Stimulated activated CD8-positive, alpha-beta memory T cell treated with anti-CD3 and anti-CD28 coated beads, Interleukin-7, amount 100 ng/mL, for 1 hour (primary cell): ENCODE measurements at places on chromosomes 6 and 20.

GRCh38 chr6:79468587-79468986, 68.6 kb downstream of the LCA5 start:
- no peak for DNase-seq

DNA sequence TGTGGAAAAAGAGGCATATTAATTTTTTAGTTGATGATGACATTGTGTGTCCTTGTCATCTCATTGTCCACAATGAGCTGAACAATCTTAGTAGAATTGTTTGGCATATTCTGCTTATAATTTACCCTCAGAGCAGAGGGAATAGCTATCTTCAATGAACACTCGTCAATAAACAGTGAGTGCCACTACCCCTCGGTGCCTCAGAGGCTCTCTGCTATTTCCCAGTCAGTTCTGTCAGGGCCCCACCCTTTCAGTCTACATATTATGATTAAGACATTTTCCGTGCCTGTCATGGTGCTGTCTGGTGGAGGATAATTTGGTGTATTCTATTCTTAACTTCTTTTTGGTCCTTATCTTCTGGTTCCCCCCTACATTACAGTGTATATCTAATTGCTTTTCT, 31.2 kb downstream of the NUS1 start:
- no peak for DNase-seq

DNA sequence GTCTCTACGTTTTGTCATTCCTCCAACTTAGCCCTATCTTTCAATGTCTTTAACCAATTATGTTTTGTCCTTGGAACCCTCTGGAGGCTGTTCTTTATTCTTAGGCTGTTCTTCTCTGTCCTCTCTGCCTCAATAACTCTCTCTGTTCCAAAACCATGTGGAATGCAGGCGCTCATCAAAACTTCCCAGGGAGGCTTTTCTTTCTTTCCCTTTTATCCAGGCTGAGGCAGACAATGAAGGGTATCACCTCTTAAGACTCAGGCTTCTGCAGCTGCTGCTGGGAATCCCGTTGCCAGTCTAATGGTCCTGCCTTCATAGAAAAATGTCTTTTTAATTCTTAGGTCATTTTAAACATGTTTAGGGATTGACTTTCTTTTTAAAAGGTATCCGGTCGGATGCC, 544.7 kb downstream of the CDH26 start:
- no peak for DNase-seq

DNA sequence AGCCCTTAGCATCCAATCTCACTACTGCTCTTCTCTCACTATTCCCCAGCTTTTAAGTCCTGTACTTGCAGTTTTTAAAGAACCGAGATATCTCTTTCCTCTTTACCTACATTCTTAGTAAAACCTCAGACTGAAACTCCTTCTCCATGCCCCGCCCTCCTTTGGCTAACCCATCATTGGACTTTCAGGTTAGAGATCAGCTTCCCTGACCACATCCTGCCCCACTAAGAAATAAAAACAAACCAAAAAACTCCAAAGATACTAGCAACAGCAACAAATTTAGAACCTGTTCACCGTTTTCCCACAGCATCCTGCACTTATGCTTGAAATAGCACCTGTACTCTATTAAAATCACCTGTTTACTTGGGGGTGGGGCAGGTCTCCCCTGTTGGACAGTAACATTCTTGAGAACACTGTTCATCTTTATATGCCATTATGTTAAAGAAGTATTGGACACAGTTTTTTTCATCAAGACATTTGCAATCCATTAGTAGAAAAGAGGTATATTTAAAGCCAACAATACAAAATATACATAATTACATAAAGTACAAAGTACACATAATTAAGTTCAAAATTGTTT, 16.3 kb upstream of the SMAP1 start:
- no peak for DNase-seq

DNA sequence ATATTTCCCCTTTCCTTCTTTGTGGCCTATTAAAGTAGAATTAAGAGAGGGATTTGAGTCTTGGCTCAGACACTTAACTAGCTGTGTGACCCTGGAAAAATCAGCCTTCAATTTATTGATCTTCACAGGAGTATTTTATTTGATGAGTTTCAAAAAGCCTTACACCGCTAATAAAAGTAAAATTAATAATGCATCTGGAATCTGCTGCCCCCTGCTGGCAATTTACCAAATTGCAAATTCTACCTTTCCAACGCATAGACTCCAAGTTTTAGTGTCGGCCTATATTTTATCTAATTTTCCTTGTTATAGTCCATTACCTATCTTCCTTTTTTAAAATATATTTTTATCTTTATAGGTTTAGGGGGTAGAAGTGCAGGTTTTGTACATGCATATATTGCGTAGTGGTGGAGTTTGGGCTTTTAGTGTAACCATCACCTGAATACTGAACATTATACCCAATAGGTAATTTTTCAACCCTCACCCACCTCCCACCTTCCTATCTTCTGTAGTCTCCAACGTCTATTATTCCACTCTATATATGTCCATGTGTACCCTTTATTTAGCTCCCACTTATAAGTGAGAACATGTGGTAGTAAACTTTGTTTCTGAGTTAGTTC, 46.3 kb downstream of the GOPC start:
- DNase-seq: peak; percentile 11

DNA sequence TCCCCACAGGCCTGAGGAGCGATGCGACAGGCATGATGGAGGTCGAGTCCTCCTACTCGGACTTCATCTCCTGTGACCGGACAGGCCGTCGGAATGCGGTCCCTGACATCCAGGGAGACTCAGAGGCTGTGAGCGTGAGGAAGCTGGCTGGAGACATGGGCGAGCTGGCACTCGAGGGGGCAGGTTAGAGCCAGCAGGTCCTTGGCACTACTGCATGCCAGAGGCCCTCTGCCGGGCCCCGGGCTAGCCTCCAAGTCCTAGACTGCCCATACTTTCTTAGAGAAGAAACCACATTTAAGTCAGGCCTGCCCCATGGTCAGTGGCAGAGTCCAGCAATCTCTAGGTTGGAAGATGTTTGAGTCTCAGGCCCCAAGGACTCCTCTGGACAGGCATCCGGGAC, 32.1 kb downstream of the PKIG start:
- no peak for DNase-seq

DNA sequence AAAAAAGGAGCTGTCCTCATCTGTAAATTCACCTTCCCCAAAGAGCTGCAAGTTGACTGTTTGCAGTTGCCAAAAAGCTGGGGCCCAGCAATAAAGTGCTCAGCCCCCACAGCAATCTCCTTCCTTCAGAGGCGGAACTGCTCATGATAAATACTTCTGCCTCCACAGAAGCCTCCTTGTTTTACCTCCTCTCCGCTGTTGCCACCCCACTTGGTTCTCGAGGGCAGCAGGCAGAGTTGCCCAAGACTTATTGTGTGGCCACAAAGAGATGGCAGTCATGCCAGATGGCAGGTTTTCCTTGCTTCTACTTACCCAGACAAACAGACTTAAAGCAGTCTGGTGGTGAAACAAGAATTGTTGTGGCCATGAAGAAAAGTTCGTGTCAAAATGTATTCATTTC, 66.3 kb downstream of the SLX4IP start:
- no peak for DNase-seq

DNA sequence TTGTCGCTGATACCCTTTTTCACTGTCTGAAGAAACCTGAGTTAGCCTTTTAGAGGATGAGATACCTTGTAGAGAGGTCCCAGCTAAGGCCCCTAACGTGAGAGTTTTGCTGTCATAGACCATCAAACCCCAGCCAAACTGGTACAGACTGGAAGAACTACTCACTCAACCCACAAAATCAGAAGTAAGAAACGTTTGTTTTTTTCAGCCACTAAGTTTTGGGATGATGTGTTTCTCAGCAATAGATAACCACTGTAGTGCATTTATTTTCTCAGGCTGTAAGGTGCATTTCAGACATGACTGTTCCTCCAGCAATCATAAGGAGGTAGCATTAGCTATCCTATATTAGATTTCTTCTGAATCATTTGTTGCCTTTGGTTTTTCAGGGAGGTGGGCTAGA, 407.3 kb upstream of the FLRT3 start:
- no peak for DNase-seq

GRCh38 chr6:37013516-37014491, 8.3 kb downstream of the FGD2 start:
- DNase-seq: no peak

- DNase-seq: no peak
Observed at GRCh38 chr6:125001684-125002405, 39.6 kb downstream of the RNF217 start.

- DNase-seq: no peak
Observed at GRCh38 chr6:22612236-22612635, 42.9 kb downstream of the HDGFL1 start.

DNA sequence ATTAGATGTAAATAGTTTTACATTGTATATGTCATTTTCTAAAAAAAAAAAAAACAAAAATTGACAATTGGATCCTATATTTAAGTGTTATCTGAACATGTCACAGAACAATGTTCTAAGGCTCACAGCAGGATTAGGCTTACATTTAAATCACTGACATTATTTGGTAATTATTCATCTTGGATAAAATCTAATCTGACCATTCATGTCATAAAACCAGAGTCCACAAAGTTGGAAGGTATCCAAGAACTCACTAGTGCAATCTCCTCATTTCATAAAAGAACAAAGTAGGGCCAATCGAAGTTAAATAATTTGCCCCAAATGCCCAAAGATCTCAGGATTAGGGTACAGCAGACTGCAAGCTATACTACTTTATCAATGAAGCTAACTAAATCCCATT, 73.0 kb downstream of the PDSS2 start:
- DNase-seq: no peak

- DNase-seq: no peak
Observed at GRCh38 chr6:74283532-74283931, 587.5 kb downstream of the CD109 start.

- no peak for DNase-seq
Observed at GRCh38 chr20:16270314-16270931, 302.8 kb downstream of the KIF16B start.

- no peak for DNase-seq
Observed at GRCh38 chr6:51968265-51968664, 119.1 kb downstream of the PKHD1 start.

- DNase-seq: no peak
Observed at GRCh38 chr6:43943781-43944250, 173.8 kb downstream of the VEGFA start.

- DNase-seq: peak; percentile 52
Observed at GRCh38 chr6:20403766-20404640, 2.3 kb downstream of the E2F3 start.

DNA sequence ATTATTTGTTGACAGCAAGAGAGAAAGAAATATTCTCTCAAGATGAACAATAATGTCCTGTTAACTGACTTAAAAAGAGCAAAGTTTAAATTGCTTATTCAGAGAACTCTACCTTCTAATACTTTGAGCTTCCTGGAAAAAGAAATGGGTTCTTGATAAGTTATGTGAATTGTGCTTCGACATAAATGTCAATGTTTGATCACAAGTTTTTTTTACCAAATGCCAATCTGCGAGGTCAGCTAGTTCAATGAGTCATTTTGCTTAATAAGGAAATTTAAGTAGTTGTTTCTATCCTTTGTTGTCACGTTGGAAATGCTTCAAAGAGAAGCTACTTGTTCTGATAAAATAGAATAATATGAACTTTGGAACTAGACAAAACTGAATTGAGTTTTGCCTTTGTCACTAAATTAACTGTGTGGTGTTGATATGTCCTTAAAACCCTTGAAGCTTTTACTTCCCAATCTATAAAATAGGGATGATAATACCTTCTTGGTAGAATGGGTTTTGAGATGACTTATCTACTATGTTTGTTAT, 642.1 kb upstream of the FLRT3 start:
- DNase-seq: no peak

DNA sequence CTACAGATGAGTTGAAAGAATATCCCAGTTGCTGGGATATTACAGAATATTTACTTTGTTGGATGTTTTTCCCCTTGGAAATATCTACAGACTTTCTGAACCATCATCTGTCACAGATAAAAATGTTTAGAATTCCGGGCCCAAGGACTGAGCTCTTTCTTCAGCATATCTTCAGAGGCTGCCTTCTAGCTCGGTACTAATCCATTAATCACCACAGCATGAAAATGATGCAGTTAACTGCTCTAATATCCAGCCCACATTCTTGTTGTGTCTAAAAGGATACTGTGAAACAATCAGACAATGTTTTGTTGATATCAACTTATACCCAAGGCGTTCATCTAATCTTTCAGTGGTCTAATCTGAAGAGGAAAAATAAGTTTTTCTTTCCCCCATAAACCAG, 247.4 kb downstream of the TBC1D32 start:
- no peak for DNase-seq

DNA sequence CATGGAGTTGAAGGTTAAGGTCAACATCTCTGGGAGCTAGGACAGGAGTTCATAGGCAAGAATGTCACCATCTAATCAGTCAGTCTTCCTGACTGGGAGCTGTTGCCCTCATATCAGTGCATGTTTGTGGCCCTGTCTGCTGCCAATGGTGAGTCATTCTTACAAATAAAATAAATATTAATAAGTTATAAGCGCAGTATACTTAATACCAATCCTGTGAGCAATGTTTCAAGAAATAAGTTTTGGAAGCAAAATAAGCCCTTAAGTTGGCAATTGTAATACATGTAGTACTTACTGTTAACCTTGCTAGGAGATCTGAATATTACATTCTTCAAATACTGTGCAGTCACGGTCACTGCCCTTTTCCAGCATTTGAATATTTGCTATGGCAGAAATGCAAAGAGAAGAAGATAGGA, 20.2 kb upstream of the MDGA1 start:
- no peak for DNase-seq

DNA sequence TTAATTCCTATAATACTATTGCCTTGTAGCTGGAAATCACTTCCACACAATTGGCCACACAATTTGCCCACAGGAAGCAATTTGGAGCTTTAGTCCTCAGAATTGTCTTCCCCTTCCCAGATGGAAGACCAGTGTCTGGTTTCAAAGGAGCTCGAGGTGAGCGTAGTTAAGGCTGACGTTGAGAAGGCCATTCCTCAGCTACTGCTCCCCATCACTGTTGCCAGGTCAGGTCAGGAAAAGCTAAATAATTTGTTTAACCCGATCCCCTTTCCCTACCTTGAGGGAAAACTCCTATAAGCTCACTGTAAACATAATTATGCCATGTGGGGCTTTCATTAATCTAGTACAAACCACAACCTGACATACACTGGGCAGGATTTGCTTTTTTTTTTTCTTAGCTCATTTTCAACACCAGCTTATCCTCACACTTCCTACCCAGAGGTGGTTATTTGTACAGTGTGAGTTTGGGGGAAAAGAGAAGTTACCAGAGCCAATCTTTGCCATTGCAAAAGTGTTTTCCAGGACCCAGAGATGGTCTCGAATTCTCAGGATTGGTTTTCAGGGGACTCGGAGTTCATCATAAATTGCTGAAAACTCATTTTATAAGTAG, 242.7 kb downstream of the CLIC5 start:
- DNase-seq: no peak

DNA sequence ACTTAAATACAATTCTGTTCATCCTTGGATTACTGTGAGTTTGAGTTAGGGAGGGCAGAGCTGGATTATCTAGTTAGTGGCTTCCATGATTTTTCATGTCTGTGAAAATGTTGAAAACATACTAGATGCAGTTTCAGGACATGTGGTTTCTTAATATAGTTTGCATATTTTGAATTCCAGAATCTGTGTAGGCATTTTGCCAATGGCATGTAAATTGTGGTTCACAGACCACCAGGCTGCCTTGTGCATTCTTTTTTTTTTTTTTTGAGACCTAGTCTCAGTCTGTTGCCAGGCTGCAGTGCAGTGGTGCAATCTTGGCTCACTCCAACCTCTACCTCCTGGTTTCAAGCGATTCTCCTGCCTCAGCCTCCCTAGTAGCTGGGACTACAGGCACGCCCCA, 42.8 kb downstream of the CDC5L start:
- no peak for DNase-seq

- DNase-seq: no peak
Observed at GRCh38 chr6:13024616-13025015, 303.7 kb downstream of the TBC1D7 start.

- DNase-seq: no peak
Observed at GRCh38 chr6:4506792-4507191, 269.4 kb upstream of the CDYL start.
